ENCODE measurements at places on chromosomes 13 and 19. TPM values are rescaled to one million over a fixed set of nuclear protein-coding genes. Genes with fewer than 3 reads are reported as not detected.
A peak's percentile ranks its signal among the peaks of the same experiment; 100 is the strongest.

DNA sequence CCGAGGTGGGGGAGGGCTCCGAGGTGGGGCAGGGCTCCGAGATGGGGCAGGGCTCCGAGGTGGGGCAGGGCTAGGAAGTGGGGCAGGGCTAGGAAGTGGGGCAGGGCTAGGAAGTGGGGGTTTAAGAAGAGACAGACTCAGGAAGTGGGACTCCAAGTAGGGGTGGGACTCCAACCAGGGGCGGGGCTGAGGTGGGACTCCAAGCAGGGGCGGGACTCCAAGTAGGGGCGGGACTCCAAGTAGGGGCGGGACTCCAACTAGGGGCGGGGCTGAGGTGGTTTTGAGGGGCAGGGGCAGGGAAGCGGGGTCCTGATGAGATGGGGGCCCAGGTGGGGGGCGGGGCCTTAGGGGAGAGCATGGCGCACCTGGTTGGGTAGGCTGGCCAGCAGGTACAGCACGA is 13.6 kb downstream of the CFD start:
- no peaks in the 10 kb centered on the region for H3K27me3 ChIP-seq
- H3K4me1 ChIP-seq: peaks cover 16% of the 10 kb centered on the region
- peaks cover 40% of the 10 kb centered on the region for H3K36me3 ChIP-seq
- H3K4me3 ChIP-seq: no peak overlapping the region
- DNase-seq: peak; percentile 76

DNA sequence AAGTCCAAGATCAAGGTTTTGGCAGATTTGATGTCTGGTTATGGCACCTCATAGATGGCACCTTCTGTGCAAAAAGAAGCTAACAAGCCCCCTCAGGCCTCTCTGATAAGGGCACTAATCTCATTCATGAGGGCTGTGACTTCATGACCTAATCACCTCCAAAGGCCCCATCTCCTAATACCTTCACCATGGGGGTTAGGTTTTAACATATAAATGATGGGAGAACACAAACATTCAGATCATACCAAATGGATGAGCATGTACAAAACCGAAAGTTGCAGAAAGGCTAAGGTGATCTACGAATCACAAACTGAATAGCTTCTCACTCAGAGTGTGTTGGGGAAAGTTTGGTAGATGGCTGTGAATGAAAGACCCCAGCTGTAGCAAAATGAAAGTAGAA is 217.4 kb downstream of the TBC1D4 start:
- no peak for DNase-seq
- no peaks in the 10 kb centered on the region for H3K36me3 ChIP-seq
- H3K4me3 ChIP-seq: no peak overlapping the region
- H3K27ac ChIP-seq: no peak overlapping the region

- H3K36me3 ChIP-seq: no peaks in the 10 kb centered on the region
- H3K27ac ChIP-seq: no peak overlapping the region
- no peaks in the 10 kb centered on the region for H3K4me1 ChIP-seq
- DNase-seq: no peak
Observed at GRCh38 chr13:43985422-43986072, 105.8 kb downstream of the LACC1 start.

- H3K27ac ChIP-seq: no peak overlapping the region
- no peak for DNase-seq
- no peaks in the 10 kb centered on the region for H3K4me1 ChIP-seq
- peaks cover 6% of the 10 kb centered on the region for H3K36me3 ChIP-seq
Observed at GRCh38 chr13:112760435-112760834, 70.6 kb downstream of the ATP11A start.

- no peaks in the 10 kb centered on the region for H3K27me3 ChIP-seq
- H3K36me3 ChIP-seq: no peaks in the 10 kb centered on the region
- no peak overlapping the region for H3K27ac ChIP-seq
- no peak for DNase-seq
Observed at GRCh38 chr19:956766-957440, 27.2 kb upstream of the WDR18 start.

- no peak for DNase-seq
- H3K4me1 ChIP-seq: no peaks in the 10 kb centered on the region
- H3K27me3 ChIP-seq: no peaks in the 10 kb centered on the region
- no peak overlapping the region for H3K27ac ChIP-seq
Observed at GRCh38 chr13:103195762-103196161, 129.5 kb upstream of the SLC10A2 start.

DNA sequence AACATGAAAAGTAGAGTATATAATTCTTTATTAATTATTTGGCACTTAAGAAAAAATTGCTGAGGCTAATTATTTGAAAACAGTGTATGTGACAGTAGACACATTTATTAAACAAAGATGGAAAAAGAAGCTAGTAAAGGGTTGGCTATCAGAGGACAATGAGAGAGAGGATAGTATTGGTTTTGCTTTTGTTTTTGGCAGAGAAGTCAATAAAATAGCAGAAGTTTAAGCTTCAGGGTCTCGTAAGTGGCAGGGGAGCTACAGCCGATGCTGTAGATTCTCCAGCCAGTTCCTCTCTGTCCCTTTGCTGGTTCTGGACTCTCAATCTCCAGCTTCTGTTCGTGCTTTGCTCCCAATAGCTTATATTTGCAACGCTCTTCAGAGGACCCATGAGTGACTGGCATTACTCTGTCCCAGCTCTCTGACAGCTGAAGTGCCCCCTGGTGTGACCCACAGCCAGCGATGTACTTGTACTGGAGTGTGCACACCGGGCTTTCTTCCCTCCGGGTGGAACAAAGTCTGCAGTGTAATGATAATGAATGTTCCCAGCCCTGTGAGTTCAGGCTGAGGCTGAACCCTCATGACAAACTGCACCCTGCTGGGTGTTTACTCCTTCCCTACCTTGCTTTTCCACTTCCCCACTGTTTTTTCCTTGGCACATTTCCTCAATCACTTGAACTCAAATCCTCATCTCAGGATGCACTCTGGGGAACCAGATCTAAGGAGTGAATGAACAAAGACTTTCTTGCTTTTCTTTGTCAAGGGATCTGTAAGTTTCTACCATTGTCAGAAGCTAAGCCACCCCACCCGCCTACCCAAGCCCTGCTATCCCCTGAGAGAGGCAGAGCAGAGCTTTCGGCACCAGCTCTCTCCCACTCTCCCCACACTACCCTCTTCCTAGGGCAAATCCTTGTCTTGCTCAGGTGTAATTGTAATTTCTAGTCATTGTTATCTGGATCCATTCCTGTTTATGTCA is 254.8 kb downstream of the LHFPL6 start:
- no peaks in the 10 kb centered on the region for H3K36me3 ChIP-seq
- H3K4me3 ChIP-seq: no peak overlapping the region
- no peak for DNase-seq
- H3K4me1 ChIP-seq: no peaks in the 10 kb centered on the region
- H3K27ac ChIP-seq: no peak overlapping the region
- H3K27me3 ChIP-seq: peaks cover 5% of the 10 kb centered on the region

FGF21 gene
- not detected for total RNA-seq

Measured in CD4-positive, alpha-beta T cell (primary cell).